ENCODE measurements at places on chromosomes 11 and 22.
A peak's percentile ranks its signal among the peaks of the same experiment; 100 is the strongest.

DNA sequence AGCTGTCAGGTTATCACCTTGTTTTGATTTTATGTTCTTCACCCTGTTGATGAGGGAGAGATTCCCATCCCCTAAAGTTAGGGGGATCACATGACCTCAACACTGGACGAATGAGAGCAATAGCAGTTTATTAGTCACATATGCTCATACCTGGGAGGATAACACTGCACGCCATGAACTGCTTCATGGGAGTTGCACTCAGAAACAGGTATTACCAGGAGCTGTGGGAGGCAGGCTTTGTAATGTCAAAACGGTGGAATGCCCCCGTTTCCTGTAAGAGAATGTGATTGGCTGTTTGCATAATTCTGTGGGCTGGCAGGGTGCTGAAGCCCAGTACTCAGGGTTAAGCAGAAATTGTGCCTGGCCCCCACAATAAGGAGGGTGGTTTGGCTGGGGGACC, 3.2 kb upstream of the THY1 start:
- peak; percentile 72 for DNase-seq

GRCh38 chr11:13045734-13046133, 36.6 kb downstream of the RASSF10 start:
- DNase-seq, result no peak

DNA sequence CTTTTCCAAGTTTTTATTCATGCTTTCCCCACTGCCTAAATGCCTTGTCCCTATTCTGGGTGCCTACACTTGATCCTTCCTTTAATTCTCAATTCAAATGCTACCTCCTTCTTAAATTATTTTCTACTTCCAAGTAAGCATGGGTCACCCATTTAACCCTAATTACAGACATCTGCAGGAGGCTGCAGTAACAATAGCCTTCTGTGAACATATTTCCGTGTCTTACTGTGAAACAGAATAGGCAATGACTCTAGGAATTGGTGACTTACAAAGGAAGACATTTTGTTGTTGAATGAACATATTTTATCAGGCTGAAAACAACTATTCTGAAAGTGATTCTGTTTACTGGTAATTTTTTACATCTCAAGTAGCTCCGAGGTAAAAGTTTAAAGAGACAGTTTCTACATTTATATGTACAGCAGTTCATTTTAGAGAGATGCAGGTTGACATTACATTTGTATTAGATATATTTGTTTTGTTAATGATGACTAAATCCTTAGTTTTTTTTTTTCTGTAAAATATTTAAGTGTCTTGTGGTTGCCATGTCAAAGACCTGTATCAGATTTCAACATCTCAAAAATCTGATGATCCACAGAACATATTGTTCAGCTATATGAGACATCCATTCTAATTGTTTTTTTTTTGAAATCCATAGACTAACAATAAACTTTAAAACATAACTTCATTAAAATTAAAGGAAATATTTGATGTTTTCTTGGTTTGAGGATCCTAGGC, 316.8 kb downstream of the CASP12 start:
- no peak for DNase-seq

- no peak for DNase-seq
Observed at GRCh38 chr11:125423247-125423849, 72.7 kb downstream of the FEZ1 start.

DNA sequence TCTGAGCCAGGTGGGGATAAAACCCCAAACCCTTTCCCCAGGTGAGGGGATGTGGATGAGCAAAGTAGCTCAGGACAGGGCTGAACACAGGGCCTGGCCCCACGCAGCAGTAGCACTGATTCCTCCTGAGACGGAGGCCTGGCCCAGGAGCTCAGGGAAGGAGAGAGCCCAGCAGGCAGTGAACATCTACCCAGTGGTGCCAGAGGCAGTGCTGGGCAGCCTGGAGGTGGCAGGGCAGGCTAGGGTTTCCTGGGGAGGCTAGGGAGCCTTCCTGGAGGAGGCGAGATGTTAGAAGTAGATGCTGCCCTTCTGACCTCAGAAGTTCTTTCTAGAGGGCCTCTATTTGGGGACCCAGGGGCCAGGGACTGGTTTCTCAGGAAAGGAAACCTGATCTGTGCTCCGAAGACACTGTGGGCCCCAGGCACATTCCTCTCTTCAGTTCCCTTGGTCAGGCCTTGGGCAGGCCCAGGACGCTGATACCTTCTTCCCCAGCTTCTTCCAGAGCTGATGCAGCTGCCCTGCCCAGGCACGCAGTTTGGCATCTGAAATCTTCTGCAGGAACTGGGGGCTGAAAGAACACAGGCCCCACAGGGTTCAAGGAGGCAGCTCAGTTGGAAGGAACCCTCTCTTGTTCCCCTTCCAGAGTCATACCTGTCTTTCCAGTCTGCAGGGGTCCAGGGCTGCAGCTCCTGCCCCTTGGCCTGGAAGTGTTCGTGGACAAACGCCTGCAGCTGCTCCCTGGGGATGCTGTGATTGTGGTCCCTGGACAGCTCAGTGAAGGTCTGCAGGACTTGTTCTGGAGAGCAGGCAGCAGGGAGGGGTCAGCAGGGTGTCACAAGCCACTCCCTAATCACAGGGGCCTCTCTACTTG, 16.8 kb downstream of the TREH start:
- no peak for DNase-seq

GRCh38 chr11:71482746-71483364, 29.9 kb downstream of the NADSYN1 start:
- no peak for DNase-seq

- DNase-seq, result no peak
Observed at GRCh38 chr11:67438158-67438902, 848 bp upstream of the PTPRCAP start.

DNA sequence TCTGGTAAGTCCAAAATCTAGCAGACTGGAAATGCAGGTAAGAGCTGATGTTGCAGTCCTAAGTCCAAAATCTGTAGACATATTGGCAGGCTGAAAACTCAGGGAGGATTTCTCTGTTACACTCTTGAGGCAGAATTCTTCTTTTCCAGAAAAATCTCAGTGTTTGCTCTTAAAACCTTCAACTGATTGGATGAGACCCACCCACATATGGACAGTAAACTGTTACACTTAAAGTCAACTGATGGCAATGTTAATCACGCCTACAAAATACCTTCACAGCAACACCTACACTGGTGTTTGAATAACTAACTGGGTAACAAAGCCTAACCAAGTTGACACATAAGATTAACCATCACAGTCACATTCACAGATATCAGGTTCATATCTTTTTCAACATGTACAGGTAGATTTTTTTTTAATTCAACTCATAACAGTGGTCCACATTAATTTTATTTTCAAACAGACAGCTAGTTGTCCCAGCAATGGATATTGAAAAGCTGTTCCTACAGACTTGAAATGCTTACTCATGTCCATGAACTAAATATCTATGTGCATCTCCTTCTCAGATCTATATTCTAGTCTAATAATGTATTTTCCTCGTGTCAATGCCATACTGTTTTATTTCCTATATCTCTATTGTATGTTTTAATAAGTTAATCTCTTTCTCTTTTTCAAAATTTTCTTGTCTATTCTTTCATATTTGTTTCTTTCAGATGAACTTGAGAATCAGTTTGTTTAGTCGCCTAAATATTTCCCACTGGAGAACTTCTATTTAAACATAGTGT, 110.1 kb downstream of the TMPRSS5 start:
- no peak for DNase-seq

DNA sequence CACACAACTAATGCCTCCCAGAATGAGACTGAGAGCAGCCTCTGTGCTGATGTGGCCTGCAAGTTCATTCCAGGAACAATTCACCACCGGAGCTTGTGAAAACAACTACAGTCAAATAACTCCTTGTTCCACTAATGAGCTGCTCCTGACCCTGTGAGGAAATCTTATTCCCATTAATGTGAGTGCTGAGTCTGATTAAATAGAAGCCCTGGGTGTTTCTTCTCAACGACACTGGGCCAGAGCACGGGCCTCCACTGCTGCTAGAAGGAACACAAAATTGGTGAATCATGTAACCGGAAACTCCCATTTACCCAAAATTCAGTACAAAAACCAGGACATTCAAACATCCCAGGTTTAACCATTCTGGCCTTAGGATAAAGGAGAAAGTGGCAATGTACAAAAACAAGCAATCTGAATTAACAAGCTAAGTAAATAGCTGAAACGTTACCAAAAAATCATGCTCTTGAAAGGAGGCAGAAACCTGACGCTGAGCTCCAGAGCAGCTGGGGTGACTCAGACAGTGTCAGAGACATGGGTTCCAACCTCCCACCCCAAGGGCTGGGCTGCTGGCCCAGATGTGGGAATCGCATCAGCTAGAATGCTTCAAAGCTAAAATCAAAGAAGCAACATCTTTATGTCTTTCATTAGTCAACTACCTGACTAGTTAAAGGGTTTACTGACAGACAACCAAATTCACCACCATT, 26.7 kb downstream of the SERGEF start:
- DNase-seq, result no peak

DNA sequence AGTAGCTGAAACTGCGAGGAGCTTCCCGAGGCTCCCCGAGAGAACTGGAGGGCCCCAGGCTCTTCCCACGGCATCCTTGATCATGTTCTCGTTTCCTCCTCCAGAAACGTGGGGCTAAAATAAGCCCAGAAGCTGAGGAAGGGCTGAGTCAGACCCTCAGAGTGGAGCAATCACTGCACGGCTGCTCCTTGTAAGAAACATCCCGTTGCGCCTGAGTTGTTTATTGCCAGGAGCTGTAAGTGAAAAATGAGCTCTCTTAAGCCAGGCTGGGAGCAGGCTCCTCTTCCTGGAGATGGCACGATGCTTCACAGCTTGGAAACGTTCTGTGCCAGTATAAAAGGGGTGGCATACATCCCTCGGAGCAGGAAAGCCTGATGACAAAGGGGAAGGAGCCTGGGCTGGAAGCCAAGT, 47.3 kb upstream of the SYN3 start:
- DNase-seq, result peak; percentile 81

DNA sequence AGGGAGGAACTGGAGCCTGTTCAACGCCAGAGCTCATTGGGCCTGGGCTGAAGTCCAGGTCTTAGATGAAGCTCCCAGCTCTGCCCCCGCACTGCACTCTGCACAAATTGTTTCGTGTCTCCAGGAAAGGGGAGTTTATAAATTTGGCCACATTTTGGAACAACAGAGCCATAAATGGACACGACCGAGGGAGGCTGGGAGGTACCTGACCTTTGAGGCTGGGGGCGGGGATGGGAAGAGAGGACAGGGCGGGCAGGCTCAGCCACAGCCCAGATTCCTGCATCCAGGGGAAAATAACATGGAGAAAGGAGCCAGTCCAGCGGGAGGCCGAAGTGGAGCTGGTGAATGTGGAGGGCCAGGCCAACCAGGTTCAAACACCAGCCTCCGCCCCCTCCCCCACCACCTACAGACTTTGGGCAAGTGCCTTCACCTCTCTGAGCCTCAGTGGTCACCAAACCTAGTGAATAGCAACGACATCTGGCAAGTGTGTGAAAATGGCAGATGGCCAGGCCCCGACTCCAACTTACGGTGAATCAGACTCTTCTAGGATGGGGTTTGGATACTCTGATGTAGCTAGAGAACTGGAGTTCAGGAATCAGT, 36.8 kb upstream of the SMTN start:
- no peak for DNase-seq

DNA sequence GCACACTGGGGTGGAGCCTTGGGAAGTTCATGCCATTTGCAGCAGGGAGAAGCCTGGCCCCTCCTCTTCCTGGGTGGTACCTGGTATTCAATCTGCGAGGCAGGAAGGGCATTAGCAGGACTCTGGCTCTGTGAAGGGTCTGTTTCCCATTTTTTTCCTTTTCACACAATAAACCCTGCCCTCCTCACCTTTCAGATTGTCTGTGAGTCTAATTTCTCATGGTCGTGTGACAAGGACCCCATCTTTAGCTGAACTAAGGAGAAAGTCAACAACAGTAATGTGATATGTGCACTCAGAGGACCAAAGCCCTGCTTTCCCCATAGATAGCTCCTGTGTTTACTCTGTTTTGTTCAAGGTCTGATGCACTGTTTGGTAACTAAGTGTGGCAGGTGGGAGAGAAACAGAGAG, 26.6 kb upstream of the CASP4 start:
- no peak for DNase-seq

DNA sequence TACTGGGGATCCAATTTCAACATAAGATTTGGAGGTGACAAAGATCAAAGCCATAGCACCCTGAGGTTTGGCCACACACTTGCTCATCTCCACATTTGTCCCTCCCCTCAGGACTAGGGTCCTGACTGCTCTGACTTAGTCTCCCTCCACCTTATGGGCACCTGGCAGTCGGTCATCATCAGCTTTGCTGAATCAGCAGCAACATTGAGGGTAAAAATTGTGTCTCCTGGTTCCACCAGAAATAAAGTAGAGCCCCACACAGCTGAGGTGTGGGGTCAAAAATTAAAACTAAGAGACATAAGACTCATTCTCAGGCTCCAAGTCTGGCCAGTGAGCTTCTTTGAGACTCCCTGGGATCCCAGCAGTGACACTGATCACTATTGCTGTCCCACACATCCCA, 56.2 kb downstream of the GGTLC2 start:
- no peak for DNase-seq

DNA sequence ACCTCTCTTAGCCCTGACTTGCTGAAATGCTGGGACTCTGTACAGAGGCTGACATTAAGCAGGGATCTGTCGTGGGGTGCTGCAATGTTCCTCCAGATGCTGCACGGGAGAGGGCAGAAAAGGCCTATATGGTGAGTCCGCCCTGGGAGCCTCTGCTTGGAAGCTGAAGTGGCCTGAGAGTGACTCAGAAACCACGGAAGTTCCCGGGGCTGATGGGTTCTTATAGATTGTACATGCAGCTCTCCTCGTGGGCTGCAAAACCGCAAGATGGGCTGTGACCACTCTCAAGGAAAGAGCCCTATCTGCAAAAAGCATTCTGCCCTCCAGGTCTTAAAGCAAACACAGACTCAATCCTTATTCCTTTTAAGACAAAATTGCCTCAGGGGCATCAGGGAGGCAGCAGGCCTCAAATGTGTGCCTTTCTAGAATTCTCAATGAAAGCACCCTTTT, 5.8 kb upstream of the SLC43A3 start:
- DNase-seq, result no peak

DNA sequence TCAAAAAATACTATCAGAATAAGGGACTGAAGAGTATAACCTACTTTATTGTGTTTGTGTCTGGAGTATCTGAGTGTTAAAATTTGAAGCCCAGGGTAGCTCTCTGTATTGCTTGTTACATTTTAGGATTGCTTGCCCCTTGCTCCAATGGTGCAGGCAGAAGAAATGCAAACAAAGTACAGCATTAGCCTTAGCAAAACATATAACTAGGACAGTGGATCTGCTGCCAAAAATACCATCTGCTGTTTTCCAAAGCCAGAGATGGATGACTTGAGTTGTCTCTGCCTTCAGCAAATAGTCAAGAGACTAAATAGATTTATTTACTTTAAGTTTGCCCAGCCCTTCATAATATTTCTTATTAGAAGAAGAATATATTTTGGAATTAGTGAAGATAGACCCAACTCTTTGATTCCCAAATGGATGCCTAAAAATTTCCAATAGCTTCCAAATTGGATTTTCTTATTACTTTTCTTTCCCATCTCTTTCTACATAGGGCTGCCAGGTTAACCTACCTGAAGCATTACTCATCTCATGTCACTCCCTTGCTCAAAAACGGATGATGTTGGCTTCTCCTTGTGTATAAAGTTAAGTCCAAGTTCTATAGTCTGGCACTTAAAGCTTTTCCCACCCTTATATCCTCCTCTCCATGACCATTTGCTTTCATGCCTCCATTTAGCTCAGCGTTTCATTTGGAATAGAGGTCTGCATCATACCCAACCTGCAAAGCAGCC, 66.3 kb downstream of the LDLRAD3 start:
- no peak for DNase-seq

Data from head of caudate nucleus (tissue), 42 donors.